ENCODE measurements at places on chromosomes 11 and 22.
A peak's percentile ranks its signal among the peaks of the same experiment; 100 is the strongest.

GRCh38 chr22:45254789-45255278 lies 14.1 kb upstream of the KIAA0930 start:
- DNase-seq, result no peak

- no peak for DNase-seq
Observed at GRCh38 chr11:41845066-41845465, 385.6 kb upstream of the LRRC4C start.

DNA sequence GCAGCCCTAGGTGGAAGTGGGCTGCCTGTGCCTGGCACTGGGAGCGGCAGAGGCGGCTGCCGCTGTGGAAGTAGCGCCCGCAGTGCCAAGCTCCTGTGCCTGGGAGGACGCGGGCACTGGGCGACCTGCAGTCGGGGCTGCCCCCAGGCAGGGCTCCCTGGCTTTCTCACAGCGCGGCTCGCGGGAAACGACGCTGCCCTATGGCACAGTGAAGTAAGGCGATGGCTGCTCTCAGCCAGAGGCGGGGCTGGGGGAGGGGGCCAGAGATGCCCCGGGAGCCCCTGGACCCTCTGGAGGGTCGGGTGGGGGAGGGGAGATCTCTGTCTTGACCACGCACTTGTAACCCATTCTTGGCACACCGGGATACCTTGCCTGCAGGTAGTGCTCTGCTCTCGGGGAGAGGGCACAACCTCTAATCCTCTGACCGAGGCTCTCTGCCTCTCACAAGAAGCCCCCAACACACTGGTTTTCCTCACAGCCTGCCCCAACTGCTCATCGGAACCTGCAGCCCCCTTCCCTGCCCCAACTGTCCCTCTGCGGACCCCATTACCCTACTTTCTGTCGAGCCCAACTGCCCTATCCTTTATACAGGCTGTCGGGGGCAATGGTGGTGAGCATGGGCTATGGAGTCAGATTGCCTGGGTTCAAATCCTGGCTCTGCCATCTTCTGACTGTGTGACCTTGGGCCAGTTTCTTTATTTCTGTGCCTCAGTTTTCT lies 32.2 kb upstream of the TRIM29 start:
- DNase-seq, result no peak

DNA sequence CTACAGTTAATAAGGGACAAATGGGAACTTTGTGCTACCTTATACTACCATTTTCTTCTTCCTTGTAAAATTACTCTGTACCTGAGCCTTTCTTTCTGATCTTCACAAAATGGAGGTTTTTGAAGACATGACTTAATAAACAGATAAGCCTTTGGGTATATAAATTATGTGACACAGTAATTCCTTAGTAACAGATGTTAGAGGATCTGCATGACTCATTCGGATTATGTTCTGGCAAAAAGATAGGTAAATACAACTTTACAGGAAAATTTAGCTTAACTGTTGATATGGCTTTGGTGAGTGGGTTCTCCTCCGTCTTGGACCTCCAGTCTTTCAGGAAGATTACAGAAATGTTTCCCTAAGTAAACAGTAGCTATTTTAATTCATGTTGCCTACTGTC lies 61.8 kb downstream of the BID start:
- DNase-seq, result no peak

GRCh38 chr11:80155412-80156017 lies 714.7 kb upstream of the TENM4 start:
- no peak for DNase-seq

- no peak for DNase-seq
Observed at GRCh38 chr22:46937185-46937584, 174.7 kb downstream of the TBC1D22A start.

GRCh38 chr11:68822546-68822945 lies 19.2 kb downstream of the CPT1A start:
- no peak for DNase-seq

DNA sequence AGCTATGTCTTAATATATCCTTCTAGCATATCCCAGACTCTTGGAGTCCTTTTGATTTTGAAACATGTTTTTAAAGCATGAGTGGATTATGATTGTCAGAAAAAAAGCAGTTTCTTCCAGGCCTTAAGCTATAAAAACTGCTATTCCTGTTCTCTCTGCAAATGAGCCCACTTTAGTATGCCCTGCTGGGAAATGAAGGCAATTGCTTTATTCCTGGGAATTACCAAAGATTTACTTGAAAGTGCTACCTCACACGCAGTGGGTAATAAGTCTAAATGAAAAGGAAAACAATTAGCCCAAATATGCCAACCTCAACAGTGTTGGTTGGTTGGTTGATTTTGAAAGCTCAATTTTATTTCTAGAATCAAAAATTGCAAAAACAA lies 17.2 kb upstream of the RCN1 start:
- no peak for DNase-seq

GRCh38 chr11:86446163-86446923 lies 71.7 kb downstream of the CCDC81 start:
- DNase-seq, result no peak

GRCh38 chr11:10478066-10478465 lies 23.0 kb downstream of the AMPD3 start:
- DNase-seq, result no peak

DNA sequence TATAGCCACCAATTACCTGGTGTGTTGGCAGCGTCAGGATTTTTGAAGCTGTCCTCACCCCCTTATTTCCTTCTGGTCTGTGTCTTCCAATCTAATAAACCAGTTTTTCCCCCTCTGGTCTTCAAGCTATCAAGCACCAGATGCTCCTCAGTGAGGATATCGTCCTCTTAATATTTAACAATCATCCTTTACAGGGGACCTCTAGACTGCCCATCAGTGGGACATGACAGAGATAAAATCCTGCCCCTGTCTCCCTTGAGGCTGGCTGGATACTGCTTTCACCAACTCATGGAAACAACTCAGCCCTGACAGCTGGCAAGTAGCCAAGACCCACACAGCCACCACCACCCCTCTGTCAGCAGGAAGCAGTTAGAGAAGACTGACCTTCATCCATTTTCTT lies 421.0 kb upstream of the API5 start:
- DNase-seq, result no peak

- DNase-seq, result no peak
Observed at GRCh38 chr11:61145228-61146005, 15.8 kb downstream of the VPS37C start.

DNA sequence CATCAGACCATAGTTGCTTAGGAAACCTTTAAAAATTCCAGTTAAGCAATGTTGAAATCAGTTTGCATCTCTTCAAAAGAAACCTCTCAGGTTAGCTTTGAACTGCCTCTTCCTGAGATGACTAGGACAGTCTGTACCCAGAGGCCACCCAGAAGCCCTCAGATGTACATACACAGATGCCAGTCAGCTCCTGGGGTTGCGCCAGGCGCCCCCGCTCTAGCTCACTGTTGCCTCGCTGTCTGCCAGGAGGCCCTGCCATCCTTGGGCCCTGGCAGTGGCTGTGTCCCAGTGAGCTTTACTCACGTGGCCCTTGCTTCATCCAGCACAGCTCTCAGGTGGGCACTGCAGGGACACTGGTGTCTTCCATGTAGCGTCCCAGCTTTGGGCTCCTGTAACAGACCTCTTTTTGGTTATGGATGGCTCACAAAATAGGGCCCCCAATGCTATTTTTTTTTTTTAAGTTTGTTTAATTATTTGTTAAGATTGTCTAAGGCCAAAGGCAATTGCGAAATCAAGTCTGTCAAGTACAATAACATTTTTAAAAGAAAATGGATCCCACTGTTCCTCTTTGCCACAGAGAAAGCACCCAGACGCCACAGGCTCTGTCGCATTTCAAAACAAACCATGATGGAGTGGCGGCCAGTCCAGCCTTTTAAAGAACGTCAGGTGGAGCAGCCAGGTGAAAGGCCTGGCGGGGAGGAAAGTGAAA lies 73.4 kb downstream of the NCAPD3 start:
- DNase-seq, result no peak

- peak; percentile 9 for DNase-seq
Observed at GRCh38 chr11:134139873-134140331, 71.0 kb downstream of the JAM3 start.

DNA sequence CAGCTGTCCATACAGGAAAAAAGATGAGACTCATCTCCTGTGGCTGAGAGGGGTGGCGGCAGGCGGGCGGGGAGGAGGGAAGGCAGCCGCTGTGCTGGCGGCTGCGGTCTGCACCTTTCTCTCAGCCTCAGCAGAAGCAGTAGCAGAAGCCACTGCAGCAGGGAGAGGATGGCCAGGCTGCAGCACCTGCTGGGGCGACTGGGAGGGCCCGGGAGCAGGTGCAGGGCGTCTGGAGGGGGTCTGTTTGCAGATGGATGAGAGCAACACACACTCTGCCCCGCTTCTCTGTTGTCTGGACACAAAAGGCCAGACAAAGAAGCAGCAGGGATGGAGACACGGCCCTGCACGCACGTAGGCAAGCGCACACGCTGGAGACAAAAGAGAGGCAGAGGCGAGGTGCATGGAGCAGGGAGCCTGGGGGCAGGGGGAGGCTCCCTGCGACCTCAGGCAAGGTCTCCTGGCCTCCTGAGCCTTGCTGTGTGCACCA lies 9.3 kb upstream of the MIAT start:
- peak; percentile 37 for DNase-seq

GRCh38 chr11:702462-703461 lies 3.3 kb upstream of the EPS8L2 start:
- no peak for DNase-seq

DNA sequence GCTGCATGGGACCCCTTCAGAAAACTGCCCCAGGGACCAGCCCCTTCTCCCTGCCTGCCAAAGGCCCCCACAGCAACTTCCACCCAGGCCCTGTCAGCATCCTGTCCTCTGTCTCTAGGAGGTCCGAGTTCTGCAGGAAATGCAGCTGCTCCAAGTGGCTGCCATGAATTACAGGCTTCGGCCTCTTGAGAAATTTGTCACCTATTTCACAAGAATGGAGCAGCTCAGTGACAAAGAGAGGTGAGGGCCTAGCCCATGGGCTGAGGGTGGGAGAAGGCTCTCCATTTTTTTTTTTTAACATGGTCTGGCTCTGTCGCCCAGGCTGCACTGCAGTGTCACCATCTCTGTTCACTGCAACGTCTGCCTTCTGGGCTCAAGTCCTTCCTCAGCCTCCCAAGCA lies 7.3 kb downstream of the RGL4 start:
- no peak for DNase-seq

DNA sequence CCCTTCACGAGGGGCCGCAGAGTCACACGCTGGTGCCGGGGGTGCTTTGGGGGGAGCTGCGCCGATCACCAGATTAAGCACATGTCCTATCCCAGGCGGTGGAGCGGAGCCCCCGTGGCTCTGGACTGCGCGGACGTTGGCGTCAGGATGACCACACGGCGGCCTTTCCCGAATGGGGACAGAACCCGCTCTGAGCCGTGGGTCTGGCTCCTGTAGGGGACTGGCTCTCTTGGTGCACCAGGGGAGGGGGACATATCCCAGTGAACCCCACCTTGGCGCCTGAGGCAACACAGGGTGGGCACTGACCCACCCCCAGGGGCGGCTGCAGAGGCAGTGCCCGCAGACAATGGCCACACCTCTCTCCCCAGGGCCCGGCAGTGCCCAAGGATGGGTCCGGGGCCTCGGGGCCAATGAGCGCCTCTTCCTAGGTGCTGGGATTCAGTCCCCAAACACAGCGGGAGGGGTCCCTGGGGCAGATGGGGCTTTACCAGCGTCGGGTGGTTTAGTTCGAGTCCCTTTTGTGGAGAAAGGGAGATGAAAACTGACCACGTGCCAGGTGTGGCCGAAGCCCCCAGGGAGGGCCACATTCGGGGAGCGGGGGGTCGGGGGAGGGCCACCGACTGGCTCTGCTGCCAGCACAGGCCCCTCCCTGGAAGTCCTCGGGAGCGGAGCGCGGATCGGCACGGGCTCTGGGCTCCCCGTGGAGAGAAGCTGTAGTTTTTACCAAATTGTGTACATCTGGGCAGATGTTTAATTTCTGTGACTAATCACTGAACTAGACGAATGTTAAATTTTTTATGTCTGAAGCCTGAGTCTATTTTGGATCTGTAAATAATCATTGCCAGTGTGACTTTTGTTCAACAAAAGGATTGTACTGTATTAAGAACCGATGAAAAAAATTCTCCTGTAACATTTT lies 58.9 kb downstream of the GRAMD4 start:
- DNase-seq, result no peak

DNA sequence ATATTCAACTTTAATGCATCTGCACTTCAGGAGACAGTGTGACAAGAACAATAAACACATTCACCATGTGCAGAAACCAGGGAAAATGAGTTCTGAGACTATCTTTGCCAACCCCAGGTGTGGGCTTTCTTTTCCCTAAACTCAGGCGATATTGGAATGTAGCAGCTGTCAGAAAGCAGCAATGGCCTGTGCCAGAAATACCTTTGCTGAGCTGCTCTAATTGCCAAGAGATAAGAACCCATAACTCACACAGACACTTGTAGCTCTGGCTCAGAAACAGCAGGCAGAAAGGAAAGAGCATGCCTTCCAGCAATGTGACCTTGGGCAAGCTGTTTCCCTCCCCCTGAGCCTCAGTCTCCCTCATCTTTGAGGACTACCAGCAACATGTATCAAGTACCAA lies 77.6 kb downstream of the PLEKHA7 start:
- DNase-seq, result no peak

GRCh38 chr22:41525450-41526225 lies 18.6 kb downstream of the POLR3H start:
- no peak for DNase-seq

GRCh38 chr11:100739666-100740065 lies 52.6 kb downstream of the ARHGAP42 start:
- no peak for DNase-seq

- no peak for DNase-seq
Observed at GRCh38 chr11:70468256-70469195, 70.2 kb downstream of the CTTN start.

GRCh38 chr11:14471127-14471526 lies 28.5 kb downstream of the COPB1 start:
- no peak for DNase-seq

- no peak for DNase-seq
Observed at GRCh38 chr22:49588739-49589138, 238.9 kb downstream of the BRD1 start.

GRCh38 chr11:88352139-88352538 lies 14.6 kb upstream of the CTSC start:
- no peak for DNase-seq

GRCh38 chr11:8287297-8287696 lies 23.6 kb upstream of the LMO1 start:
- no peak for DNase-seq

GRCh38 chr11:119852741-119853140 lies 123.7 kb upstream of the NECTIN1 start:
- DNase-seq, result no peak

GRCh38 chr11:122207505-122207904 lies 91.5 kb upstream of the BLID start:
- DNase-seq, result no peak

DNA sequence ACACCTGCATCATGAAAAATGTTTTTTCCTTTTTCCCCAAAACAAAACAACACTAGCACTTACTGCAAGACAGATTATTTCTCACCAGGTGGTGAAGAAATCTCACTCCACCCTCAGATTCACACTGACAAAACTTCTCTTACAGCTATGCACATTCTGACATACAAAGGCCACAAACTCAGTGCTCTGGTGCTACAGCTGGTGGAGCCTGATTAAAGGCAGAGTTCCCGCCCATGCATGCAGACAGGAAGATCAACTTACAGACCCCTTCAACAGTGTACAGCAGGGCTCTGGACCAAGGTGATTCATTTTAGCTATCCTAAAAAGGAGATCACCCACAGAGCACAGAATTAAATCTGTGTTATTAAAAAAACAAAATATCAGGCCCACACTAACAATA lies 112.6 kb downstream of the CADM1 start:
- no peak for DNase-seq

Measured in activated naive CD4-positive, alpha-beta T cell (primary cell).